ENCODE measurements at places on chromosomes 12 and 14.

DNA sequence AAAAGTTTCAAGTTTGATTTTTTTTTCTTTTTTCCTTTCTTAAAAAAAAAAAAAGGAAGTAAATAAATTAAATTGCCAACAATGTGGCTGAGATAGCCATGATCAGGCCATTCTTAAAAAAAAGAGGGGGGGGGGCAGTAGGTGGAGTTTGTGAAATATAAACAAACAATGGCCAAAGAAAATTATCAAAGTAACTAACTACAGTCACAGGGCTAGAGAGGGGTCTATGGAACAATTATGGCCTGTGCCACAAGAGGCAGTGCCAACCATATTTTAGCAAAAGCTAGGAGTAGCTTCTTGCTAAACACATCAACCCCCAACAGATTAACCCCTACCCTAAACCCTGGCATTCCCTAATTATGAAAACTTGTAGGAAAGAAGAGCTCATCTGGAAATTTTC, 16.2 kb upstream of the SMARCC2 start:
- DNase-seq, result no peak

DNA sequence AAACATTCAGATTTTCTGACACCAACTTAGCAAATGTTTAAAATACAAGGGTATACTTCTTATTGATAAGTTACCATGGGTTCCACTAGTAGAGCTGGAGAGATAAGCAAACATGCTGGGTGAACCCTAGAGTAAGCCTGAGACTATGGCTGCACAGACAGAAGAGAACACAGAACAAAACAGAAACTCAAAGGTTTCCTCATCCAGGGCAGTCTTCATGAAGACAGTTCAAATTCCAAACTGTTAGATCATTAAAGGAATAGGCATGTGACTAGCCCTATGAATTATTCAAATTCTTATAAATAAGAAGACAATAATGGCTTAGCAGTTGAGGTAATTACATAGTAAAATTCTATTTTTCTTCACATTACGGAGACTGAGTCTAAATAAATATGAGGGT, 28.1 kb downstream of the BTBD7 start:
- no peak for DNase-seq

DNA sequence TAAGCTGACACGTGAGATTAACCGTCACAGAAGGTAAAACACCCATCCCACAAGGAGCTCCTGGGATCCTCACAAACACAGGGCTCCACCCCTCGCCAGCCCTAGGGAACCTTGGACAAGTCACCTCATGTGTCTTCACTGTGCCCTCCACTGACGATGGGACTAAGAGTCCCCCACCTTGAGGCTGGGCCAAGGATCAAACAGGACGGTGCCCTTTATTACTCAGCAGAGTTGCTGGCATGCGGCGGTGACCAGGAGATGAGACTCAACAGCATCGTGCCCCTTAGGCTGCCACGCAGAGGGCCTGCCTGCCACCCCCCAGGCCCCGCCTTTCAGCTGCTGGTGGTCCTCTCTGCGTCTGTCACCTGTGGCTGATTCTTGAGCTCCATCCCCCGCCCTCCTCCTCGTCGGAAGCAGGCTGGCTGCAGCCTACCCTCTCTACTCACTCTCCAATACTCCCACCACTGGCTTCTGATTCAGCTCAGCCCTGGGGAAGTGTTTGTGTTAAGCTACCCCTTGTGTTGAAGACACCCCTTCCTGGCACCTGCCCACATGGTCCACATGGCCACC, 105.2 kb downstream of the DICER1 start:
- no peak for DNase-seq

- DNase-seq, result no peak
Measured at GRCh38 chr14:77267937-77268699, 2.9 kb downstream of the NGB start.

DNA sequence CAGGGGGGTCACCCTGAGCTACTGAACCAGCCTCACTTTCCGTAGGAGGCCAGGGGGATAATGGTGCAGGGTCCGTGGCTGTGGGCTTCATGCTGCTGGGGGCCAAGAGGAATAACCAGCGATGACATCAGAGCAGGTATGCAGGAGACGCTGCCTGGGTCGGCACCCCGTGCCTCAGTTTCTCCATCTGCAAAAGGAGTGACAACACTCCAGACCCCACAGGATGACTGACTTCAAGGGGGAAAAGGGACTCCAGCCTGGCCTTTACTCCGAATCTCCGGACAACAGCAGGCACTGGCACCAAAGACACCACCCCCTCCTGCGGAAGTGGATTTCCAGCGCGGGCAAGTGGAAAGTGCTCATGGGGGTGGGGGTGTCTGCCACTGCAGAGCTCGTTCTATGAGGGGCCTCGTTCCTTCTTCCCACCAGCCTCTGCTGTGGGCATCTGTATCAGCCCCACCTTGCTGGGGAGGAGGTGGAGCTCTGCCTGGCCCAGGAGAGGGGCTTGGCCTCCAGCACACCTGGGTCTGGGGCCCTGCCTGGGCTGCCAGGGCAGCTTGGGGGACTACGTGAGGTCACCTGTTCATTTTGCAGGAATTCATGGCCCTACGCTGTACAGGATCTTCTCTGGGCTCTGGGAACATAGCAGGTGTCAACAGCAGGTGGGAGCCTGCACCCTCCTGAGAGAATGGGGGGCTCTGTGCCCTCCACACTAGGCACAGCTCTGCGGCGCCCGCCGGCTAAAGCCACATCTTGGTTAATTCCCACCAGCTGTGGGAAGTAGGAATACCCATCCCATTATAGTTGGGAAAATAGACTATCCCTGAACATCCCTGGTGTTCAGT, 216.6 kb upstream of the C14orf180 start:
- no peak for DNase-seq

GRCh38 chr12:105455261-105455660, 124.8 kb downstream of the C12orf75 start:
- DNase-seq, result no peak

GRCh38 chr12:93007544-93007943, 78.4 kb upstream of the EEA1 start:
- DNase-seq, result no peak

- DNase-seq, result no peak
Measured at GRCh38 chr12:123051556-123051955, 71.1 kb downstream of the ARL6IP4 start.

DNA sequence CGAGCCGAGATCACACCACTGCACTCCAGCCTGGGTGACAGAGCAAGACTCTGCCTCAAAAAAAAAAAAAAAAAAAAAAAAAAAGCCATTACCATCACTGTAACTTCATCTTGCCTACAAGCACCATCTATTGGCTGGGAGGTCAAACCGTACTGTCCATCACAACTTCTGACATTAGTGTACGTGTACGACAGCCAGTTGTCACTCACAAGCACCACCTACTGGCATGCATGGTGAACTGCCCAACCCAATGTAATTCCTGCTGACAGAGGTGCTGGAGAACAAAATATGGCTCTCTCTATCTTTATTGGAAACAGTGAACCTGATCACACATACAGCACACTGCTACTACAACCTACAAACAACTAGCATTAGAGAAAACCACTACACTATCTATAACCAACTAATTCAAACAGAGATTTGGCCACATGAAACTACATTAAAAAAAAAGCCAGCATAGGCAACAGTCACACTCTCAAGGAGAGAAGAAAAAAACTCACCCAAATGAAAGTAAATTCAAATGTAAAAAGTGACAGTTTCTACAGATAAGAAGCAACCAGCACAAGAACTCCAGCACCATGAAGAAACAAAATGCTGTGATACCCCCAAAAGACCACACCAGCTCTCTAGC, 82.3 kb downstream of the PUS7L start:
- no peak for DNase-seq

- no peak for DNase-seq
Measured at GRCh38 chr14:69360438-69361108, 37.5 kb downstream of the ERH start.

DNA sequence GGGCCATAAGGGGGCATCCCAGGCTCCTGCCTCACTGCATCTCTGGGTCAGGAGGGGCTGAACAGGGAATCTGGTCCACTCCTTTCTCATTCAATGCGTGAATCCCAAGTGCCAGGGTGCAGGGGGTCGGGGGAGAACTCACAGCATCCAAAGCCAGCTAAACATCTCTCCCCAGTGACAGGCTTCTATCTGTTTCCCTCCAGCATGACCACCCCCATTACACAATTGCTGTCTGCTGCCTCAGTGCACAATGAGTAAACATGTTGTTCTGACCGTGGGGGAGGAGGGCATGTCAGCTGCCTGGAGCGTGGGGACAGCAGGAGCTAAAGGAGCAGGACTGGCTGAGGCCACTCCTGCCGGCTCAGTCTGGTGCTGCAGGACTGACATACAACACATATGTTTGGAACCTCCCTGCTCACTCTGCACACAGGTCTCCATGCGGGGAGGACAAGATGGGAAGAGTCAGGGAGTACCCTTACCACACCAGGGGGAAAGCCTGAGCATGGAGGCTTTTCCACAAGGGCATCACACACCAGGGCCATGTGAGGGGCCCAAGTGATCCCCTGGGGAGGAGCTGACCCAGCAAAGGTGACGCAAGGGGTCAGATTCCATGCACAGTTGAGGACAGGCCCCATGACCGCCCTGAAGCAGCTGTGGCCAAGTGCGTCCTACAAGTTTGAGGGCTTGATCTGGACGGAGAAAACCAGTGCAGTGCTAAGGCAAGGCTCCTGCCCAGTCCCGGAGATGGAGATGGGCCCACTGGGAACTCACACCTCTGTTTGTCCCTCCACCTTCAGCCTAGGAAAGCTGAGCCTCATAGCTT, 1.4 kb downstream of the TNS2 start:
- DNase-seq, result no peak

- no peak for DNase-seq
Measured at GRCh38 chr14:50099335-50099734, 17.0 kb downstream of the VCPKMT start.

DNA sequence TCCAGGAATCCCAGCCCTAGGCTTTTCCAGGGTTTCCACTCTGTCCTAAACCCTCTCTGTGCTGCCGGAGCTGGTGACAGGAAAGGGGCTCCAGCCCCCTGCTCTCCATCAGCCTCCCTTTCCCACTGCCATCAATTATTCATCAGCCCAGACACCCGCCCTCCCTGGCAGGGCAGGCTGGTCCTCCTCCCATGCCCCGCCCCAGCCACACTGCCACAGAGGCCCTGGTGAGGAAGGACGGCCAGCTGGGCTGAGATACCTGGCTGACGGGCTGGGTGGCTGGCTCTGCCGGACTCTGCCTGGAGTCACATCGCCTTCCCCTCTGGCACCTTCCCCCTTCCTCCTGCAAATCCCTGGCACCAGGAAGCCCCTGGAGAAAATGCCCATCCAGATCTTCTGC, 11.9 kb upstream of the SMARCD1 start:
- no peak for DNase-seq

DNA sequence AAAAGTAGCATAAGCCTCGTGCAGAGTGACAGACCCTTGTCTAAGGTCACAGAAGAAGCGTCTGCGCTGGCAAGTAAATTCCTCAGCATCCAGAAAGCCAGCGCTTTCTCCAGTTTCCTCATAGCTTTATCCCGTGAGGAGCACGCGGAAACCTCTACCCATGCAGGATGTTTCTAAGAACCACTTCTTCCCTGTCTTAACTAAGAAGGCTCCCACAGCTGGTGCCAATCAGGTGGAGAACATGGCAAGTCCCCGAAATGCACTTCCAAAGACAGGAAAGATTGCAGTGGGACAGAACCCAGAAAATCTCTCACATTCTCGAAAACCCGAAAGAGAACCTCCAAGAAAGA, 968 bp upstream of the ARID4A start:
- DNase-seq, result no peak

DNA sequence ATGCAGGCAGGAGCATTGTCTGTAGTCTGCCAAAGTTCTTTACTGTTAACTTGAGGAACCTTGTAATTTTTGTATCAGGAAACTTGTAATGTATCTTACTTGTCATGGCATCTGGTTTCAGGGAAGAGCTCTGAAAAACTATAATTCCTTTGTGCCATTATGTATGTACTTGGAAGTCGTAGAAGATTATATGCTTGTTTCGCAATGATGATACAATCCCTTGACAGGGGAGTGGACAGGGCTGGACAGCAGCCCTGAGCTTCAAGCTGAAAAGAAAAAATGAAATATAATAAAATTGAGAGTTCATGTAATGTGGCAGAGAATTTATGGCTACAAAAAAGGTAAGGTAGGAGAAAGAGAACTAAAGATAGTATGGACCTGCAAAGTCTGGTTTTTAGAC, 7.4 kb upstream of the DLGAP5 start:
- no peak for DNase-seq

DNA sequence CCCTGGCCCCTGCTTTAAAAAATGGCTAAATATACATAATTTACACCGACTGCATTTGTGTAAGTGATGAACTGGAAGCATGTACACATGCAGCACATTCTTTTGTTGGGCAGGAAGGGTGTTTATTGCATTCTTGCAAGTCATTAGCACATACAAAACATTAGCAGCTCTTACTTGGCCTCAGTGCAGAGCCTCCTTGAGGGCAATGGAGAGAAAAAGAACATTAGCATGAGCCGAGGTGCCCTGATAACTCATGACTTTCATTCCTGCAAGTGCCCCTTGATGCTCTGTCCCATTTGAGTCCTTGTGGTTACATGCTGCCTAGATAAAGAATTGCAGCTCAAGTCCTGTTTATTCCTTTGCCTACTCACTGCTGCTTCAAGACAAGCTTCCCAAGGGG, 61.9 kb downstream of the PAX9 start:
- no peak for DNase-seq

- DNase-seq, result no peak
Measured at GRCh38 chr14:24665440-24665991, 31.5 kb upstream of the GZMB start.

DNA sequence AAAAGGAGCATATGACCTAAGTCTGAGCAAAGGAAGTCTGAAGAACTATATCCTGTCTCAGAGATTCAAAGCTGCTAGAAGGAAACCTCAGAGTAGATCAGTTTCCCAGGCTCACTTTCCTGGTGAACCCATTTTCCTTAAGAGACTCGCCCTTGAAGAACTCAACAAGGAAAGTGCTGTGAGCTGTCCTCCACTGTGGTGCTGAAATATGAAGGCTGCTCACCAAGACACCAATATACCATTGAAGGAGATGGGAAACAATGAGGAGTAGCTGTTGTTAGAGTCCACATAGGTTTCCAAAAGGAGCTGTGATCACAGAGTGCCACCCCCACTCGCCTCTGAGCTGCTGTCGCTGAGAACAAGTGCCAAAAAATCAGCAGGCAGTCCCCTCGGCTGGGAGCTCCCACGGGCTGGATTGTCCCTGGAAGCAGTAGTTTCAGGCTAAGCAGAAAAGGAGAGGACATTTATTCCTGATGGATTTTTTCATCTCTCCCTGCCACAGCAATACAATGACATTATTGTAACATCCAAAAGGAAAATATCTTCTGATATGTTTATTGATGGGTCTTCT, 282.1 kb downstream of the RPS29 start:
- DNase-seq, result peak; percentile 31

DNA sequence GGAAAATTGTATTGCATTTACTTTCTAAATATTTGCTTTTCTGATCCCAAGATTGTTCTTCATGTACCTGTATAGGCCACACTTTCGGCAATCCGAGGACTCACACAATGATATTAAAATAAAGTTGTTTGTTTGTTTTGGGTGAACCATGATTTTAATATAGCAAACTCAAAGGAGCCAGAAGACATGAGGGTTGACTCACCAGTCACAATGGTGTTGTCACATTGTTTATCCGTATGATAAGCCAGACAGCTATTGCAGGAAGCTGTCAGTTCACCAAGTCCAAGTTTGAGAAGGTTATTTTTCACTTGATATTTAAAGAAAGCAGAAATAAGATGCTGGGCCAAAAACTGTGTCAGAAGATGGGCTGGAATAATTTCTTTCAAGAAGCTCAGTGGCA, 67.1 kb upstream of the CPM start:
- DNase-seq, result no peak
